ENCODE measurements at places on chromosomes 3 and 15.

- DNase-seq = no peak
Observed at GRCh38 chr15:57148262-57148661, 228.0 kb upstream of the CGNL1 start.

DNA sequence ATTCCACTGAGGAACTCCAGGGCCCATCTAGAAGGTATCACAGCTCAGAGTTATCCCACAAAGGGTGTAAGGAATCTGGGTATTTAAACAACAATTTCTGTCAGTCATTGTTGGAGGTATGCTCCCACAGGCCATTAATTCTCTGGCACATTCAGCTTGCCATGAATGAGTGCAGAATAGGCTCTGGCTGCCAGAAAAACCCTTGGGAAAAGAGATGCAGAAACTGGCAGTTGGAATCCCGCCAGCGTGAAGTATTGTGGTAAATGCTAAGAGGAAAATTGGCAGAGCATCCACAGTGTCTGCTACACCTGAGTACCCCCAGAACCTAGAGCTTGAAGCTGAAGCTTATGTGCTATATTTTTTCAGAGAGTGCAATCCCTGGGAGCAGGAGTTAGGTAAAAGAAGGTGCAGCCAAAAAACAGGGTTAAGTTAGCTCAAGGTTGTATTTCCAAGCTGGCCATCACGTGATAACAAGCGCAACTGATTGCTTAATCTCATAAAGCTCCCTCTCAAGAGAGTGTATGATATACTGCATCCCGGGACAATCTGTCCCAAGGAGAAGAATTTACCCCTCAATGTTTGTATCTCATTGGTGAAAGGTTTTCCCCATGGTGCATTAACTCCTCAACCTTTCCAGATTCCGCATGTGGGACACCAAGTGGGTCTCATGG is 94.2 kb upstream of the ACP3 start:
- DNase-seq = no peak

- no peak for DNase-seq
Observed at GRCh38 chr3:45211466-45212094, 14.5 kb downstream of the TMEM158 start.

GRCh38 chr3:122563717-122564025 is 429 bp downstream of the PARP9 start:
- DNase-seq = no peak

GRCh38 chr3:113153499-113154107 is 57.8 kb upstream of the BOC start:
- no peak for DNase-seq
